ENCODE measurements at places on chromosomes 16 and 17.

DNA sequence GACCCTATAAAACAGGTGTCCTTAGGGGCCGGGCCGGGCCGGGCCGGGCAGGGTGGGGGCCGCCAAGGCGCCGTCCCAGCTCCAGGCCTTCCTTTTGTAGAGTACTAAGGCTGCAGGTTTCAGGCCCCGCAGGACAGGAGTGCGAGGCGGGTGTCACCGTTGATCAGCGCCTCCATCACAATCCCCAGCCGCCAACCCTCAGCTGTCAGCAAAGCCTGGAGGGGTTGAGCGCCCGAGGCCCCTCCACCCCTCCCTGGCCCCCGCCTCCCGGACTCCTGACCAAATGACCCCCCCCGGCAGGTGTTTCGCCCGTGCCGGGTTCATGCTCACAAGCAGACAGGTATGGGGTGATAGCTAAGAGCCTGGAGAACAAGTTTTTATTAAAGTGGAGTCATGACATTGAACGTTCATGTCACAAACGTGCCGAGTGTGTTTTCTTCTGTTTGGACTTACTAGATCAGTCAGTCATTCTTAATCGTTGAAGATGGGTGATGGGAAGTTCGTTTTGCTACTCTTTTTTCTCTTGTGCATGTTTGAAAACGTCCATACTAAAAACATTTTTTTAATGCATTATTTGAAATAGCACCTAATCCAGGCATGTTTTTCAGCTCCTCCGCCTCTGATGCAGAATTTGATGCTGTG is 534 bp downstream of the ARL2BP start:
- peak; percentile 12 for DNase-seq

GRCh38 chr16:19474617-19475016 is 47.3 kb downstream of the GDE1 start:
- no peak for DNase-seq

GRCh38 chr17:19642373-19642893 is 6.1 kb upstream of the ALDH3A2 start:
- no peak for DNase-seq

DNA sequence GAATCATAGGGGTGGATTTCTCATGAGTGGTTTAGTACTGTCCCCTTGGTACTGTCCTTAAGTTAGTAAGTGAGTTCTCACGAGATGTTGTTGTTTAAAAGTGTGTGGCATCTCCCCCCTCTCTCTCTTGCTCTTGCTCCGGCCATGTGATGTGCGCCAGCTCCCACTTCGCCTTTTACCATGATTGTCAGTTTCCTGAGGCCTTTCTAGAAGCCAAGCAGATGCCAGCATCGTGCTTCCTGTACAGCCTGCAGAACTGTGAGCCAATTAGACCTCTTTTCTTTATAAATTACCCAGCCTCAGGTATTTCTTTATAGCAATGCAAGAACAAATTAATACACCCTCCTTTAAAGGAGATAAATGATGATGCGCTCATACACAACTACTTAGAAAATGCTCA is 50.1 kb upstream of the NACA2 start:
- DNase-seq, result no peak

DNA sequence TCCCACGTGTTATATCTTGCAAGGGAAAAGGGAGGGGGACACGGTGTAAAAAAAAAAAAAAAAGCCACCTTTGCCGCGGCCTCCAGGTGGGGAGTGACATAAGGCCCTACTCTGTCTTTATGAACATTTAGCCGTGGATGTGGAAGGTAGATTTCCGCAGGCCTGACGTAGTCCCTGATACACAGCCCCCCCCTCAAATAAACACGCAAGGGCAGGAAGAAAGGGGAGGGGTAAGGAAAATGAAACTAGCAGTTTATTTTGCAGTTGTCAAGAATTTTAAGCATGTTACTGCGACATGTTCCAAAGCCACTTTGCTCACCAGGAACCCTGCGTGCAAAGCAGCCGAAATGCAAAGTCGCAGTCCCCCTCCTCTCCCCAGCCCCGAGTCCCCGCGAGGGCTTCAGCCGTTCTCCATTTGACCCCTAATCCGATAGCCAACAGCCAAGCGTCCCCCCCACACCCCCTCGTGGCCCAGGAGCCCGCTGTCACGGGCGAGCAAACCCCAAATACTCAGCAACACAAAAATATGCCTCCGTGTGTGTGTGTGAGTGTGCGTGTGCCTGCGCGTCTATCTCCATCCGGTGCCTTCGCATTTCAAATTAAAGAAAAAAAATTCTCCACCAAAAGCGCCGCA is 1.2 kb downstream of the CBX4 start:
- DNase-seq, result no peak

All from activated CD4-positive, alpha-beta T cell treated with anti-CD3 and anti-CD28 coated beads for 4 hours (primary cell).